ENCODE measurements at places on chromosomes 5 and 9.

DNA sequence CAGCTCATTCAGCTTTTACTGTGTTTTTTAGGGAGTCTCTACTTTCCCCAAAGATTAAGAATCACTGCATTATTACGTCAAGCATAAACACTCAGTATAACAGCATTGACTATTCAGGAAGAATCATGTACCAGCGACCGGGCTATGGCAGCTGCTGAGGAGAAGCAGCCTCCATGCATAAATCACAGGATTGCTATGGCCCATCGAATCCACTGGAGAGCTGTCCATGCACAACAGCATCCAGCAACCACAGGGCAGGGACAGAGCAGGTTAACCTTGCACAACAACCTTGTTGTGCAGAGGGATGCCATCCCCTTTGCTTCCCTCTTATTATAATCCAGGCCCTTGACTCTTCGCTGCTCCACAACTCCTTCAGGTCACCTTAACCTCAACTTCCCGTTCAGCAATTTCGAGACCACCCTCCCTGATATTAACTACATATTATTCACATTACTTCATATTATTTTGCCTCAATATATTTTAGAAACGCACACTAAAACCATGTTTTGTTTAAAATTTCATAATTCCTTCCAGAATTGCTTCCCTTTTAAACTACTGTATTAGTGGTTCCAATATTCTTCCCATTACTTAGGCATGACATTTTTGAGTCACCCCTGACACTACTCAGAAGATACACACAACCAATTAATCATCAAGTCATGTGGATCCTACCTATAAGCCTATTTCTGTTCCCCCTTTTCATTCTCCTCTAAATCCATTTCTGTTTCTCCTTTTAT lies 991 bp downstream of the IARS1 start:
- peak; percentile 14 for DNase-seq

GRCh38 chr5:124605541-124605940 lies 140.9 kb downstream of the ZNF608 start:
- no peak for DNase-seq

GRCh38 chr5:60257596-60258271 lies 364.2 kb upstream of the PDE4D start:
- no peak for DNase-seq

DNA sequence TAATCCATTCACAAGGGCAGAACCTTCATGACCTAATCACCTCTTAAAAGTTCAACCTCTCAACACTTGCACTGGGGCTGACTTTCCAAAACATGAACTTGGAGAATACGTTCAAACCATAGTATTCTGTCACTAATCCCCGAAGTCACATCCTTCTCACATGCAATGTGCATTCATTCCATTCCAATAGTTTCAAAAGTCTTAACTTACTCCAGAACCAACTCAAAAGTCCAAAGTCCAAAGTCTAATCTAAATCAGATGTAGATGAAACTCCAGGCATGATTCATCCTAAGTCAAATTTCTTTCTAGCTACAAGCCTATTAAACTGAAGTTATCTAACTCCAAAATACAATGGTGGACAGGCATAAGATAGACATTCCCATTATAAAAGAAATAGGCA lies 21.7 kb upstream of the ADAMTSL1 start:
- DNase-seq: no peak

DNA sequence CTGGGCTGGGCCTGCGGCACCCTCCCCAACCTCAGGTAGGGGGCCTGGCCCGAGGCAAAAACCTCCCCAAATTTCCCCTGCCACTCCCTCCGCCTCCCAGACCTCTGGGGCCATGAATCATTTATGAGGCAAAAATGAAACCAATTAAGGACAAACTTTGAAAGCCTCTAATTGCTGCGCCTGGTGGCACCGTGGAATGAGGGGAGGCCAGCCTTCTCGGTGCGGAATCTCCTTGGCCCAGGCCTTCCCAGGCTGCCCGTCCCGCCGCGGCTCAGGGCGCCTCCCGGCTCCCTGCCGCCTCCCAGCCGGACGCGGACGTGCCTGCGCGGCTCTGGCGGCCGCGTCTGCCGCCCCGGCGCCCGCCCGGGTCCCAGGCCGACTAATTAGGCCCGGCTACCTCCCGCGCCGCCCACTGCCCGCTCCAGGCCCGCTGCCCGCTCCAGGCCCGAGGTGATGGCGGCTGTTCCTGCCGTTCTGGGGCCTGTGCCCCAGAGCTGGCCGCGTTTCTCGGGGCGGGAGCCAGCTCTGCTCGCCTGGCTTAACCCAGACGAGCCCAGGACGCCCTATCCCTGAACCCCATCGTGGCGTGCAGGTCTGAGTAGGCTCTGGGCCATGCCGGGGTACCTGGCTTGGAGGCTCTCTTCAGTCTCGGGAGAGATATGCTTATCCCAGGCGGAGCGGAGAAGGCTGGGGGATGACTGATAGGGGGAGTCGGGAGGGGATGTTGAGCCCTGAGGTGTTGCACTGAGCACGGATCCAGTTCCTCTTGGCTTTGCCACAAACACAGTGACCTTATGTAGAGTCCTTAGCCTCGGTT lies 20.1 kb downstream of the CXXC5 start:
- DNase-seq: peak; percentile 54

GRCh38 chr9:82680179-82680935 lies 382.6 kb downstream of the RASEF start:
- DNase-seq: no peak
